ENCODE measurements at places on chromosomes 2 and 18. TPM values are rescaled to one million over a fixed set of nuclear protein-coding genes. Genes with fewer than 3 reads are reported as not detected.

DNA sequence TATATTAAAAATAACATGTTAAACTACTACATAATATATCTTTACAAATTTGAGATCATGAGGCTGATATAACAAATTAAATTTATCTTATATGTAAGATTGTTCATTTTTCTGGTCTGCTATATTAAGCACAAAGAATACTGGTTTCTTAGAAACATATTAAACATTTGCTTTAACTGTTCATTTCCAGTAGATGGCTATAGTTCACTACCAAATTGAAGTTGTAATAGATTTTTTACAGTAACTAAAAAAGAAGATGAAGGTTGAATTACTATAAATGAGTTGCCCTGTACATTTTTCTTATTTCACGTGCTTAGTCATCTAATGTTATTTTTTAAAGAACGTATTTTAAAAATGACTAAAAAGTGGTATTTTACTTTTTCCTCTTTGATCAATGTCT is 57.0 kb downstream of the ZNF407 start:
- DNase-seq: no peak

GRCh38 chr2:179417436-179417949 is 152.9 kb upstream of the SESTD1 start:
- DNase-seq: no peak

GRCh38 chr2:16302431-16303272 is 362.3 kb downstream of the MYCN start:
- DNase-seq: no peak

GRCh38 chr2:19185086-19185485 is 173.3 kb downstream of the OSR1 start:
- DNase-seq: no peak

GRCh38 chr2:20930928-20931327 is 108.0 kb upstream of the LDAH start:
- DNase-seq: no peak

DNA sequence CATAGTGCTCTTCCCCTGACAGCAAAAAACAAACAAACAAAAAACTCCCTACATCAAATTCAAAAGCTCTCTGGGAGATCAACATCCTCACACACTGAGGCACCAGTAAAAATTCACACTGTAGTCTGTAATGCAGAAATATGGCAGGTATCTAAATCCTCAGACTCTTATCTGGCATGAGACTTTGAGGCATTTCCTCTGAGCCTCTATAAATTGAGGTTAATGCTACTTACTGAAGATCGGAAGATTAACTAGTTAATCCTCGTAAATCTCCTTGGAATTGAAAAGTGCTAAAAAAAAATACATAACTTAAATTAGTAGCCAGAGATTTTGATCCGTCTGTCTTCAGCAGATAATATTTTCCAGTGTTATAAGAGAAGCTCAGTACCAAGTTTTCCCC is 65.0 kb downstream of the AP1S3 start:
- no peak for DNase-seq

- no peak for DNase-seq
Observed at GRCh38 chr2:27779417-27780055, 8.0 kb downstream of the MRPL33 start.

DNA sequence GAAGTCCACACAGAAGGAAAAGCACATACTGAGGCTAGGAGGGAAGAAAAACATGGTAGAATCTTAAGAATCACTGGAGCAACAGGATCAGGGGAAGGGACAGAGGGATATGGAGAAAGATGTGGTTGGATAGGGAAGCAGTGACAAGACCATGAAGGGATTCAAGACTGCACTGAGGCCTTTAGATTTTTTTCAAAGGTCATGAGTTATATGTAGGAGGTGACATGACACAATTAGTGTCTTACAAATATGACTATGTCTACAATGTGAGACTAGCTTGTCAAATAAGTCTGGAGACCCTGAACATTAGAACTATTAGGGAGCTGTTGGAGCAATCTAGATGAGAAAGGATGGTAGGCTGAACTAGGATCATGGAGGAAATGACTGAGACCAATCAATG is 1130.3 kb upstream of the ZEB2 start:
- no peak for DNase-seq

Gene TMEM247
- not detected for total RNA-seq

Gene UGT1A8
- total RNA-seq: not detected

Gene SLC9A2
- 0.08 TPM for total RNA-seq

Gene RNU2-63P
- not detected for total RNA-seq

Data from cardiac septum (tissue), 1 donor.